ENCODE measurements at places on chromosomes 1 and 21.

GRCh38 chr1:38587766-38588165 lies 271.8 kb downstream of the RRAGC start:
- no peak for DNase-seq

- DNase-seq, result no peak
Observed at GRCh38 chr1:247113733-247114271, 9.6 kb upstream of the ZNF669 start.

DNA sequence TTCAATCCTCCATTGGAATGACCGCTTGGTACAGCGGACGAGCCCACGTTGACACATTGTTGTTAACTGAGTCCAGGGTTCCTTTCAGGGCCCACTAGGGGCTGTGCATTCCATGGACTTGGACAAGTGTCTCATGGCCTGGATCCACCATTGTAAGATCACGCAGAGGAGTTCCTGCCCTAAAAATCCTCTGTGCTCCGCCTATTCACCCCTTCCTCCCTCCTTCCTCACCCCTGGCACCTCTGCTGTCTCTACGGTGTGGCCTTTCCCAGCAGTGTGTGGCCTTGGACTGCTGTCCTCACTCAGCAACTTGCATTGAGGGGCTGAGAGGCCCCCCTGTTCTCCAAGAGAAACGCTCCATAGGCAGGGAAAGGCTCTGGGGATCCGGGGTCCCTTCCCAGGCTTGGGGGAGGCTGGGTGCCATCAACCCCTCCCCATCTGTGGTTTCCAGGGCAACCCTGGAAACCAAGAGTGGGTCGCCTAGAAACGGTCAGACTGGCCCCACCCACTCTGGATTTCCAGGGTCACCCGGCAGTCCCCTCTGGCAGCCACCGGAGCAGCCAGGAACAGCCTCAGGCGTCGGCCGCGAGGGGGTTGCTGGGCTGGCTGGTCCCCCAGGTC lies 50.9 kb downstream of the MEGF6 start:
- no peak for DNase-seq

GRCh38 chr1:200242110-200243041 lies 167.5 kb downstream of the ZNF281 start:
- DNase-seq, result no peak

GRCh38 chr1:205545001-205545919 lies 40.8 kb downstream of the CDK18 start:
- DNase-seq, result no peak

- no peak for DNase-seq
Observed at GRCh38 chr1:246528933-246529731, 22.1 kb upstream of the SMYD3 start.

DNA sequence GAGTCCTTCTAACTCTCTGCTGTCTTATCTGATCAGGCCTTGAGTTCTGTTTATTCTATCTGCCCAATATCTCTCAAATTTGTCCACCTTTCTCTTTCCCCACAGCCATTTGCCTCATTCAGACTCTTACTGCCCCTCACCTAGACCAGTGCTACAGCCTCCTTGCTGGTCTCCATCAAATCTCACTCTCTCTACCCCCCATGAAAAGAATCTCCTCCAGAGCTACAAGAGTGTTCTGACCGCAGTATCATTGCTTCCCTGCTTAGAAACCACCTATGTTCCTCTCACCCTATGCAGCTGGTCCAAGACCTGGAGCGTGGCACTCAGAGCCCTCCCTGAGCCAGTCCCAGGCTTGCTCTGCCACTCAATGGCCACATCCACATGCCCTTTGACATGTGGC lies 231.0 kb upstream of the JUN start:
- no peak for DNase-seq

DNA sequence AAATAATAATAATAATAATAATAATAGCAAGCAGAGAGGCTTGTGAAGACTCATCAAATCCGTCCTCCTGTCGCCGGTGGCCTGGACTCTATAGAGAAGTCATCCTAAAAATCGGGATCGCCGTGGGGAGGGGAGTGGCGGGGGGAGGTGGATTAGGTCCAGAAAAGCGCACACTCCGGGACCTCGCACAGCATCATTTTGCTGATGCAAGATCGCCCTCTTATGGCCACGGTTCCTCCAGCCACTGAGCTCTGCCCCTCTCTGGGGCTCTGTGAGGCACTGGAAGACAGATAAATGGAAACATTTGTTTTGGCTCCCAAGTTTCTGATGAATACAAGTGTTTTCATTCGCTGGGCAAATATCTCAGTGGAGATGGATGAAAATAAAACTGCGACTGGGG lies 612.0 kb downstream of the MATN1 start:
- DNase-seq, result no peak

DNA sequence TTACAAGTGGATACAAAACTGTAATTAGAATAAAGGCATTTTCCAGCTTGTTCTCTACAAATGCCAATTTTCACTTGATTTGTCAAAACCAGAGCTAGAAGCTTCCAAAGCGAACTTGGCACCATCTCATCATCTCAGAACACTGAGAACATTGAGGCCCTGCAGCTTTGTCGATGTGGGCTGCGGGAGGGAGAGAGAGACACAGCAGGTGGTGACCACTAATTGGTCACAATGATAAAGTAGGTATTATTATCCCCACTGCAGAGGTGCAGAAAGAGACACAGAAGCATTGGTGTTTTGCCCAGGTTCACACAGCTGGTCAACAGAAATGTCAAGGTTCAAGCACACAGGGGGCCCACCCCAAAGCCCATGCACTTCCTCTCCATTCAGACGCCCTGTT lies 72.2 kb upstream of the KRTAP19-8 start:
- DNase-seq, result no peak

DNA sequence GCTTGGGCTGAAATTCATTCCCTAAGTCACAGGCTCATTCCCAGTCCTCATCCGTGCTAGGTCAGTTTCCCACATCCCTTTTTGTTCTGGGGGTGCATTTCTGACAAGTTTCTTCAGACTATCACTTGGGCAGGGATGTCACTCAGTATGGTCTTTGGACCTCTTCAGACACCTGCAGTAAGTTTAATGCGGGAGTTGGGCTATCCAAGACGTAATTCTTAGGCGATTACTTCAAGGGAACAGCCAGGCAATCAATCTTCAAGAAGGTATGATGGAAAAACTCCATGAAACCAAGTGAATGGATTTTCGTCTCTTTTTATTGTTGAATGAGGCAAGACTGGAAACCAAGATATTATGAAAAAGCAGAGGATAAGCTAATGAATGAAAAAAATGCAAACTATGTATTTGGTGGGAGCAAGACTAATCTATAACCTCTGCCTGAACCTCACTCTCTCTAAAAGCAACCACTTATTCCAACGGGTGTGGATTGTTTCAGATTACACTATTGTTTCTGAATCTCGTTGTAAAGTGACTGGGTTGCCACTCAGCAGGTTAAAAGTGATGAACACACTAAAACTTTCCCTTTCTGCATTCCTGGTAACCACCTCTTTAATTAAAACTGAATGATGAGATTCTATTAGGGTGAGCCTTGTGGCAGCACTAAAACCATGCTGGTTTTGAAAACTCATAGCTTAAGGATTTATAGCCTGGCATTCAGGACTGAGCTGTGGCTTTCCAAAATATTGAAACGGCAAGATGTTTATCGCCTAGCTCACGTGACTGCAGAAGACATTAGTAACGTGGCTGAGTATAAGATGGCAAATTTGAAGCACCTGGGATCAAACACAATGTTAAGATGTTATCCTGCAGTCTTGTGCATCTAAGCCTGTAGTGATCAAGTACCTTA lies 1.1 kb downstream of the RASAL2 start:
- DNase-seq, result no peak

- DNase-seq, result no peak
Observed at GRCh38 chr1:36689992-36690391, 207.3 kb upstream of the CSF3R start.

GRCh38 chr1:39297551-39297950 lies 93.1 kb downstream of the MACF1 start:
- DNase-seq, result no peak

GRCh38 chr21:33208534-33208933 lies 21.2 kb upstream of the IFNAR2 start:
- DNase-seq, result no peak

GRCh38 chr1:162678439-162678838 lies 46.2 kb downstream of the DDR2 start:
- DNase-seq, result no peak

- no peak for DNase-seq
Observed at GRCh38 chr1:21344750-21345443, 54.6 kb upstream of the ECE1 start.

Data from activated CD8-positive, alpha-beta memory T cell treated with anti-CD3 and anti-CD28 coated beads for 1 hour (primary cell).